ENCODE measurements at places on chromosomes 16 and 17.
A peak's percentile ranks its signal among the peaks of the same experiment; 100 is the strongest.

- no peak for DNase-seq
Measured at GRCh38 chr17:69581061-69581961, 166.8 kb downstream of the MAP2K6 start.

GRCh38 chr17:63848834-63849689 is 6.6 kb upstream of the SMARCD2 start:
- DNase-seq, result peak; percentile 93

- no peak for DNase-seq
Measured at GRCh38 chr17:30920683-30921543, 832 bp upstream of the ADAP2 start.

GRCh38 chr16:73616166-73616753 is 568.3 kb upstream of the ZFHX3 start:
- no peak for DNase-seq

DNA sequence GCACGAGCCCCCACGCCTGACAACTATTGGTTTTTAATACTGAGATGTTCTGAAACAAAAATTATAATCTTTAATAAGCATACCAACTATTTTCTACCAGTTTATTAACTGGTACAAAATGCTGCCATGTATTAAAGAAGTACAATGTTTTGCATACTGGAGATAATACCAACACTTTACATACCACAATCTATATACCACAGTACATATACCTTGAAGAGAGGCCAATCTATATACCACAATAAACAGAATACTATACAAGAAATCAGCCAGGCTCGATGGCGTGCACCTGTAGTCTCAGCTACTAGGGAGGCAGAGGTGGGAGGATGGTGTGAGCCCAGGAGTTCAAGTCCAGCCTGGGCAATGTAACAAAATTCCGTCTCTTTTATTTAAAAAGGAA is 9.9 kb downstream of the GPATCH8 start:
- no peak for DNase-seq

DNA sequence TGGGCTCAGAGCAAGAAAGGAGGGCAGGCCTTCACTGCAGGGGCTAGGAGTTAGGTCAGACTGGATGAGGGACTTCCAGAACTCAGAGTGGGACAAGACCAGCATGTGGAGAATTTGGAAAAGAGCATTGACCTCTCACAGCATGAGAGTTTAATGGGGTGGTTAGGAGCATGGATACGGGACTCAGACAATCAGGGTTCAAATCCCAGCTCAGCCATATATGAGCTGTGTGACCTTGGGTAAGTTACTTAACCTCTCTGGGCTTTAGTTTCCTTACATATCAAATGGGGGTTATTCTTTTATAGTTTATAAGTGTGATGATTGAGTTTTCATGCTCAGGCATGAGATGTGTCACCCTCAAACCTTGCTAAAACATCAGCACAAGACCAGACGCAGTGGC is 37.4 kb upstream of the ALKBH5 start:
- DNase-seq, result no peak

DNA sequence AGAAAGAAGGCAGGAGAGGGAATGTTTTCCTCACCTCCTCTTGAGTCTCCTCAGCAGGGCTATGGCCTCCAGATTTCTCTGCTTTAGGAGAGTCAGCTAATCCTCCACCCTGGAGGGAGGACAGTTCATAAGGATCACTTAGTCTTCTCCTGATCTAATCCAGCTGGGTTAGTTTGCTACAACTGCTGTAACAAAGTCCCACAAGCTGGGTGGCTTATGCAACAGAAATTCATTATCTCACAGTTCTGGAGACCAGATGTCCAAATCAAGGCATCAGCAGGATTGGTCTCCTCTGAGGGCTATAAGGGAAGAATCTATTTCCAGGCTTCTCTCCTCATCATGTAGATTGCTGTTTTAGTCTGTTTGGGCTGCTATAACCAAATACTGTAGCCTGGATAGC is 40.6 kb upstream of the XYLT1 start:
- DNase-seq, result no peak
